ENCODE measurements at places on chromosomes 7 and 10.

DNA sequence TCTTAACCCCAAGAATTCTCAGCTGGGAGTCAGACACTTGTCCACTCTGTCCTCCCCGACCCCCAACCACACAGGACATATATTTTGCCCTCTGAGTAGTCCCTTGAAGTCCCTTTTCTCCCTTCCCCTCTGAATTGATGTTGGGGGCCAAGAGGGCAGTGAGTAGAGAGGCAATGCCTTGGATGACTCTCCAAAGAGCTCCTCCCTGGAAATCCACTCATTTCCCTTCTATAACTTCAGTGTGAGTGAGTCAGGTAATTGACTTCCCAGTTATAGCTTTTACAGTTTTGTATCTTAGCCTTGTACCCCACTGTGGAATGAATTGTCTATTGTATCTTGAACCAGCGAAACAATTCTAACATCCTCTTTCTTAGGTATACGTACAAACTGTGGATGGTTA lies 9.2 kb upstream of the ODAD2 start:
- DNase-seq: no peak

GRCh38 chr10:119344381-119344780 lies 137.0 kb downstream of the GRK5 start:
- no peak for DNase-seq

- DNase-seq: no peak
Observed at GRCh38 chr7:135194494-135195095, 16.7 kb downstream of the WDR91 start.

GRCh38 chr10:93775356-93775755 lies 17.6 kb downstream of the LGI1 start:
- no peak for DNase-seq

GRCh38 chr7:39525926-39526325 lies 40.3 kb upstream of the YAE1 start:
- no peak for DNase-seq

DNA sequence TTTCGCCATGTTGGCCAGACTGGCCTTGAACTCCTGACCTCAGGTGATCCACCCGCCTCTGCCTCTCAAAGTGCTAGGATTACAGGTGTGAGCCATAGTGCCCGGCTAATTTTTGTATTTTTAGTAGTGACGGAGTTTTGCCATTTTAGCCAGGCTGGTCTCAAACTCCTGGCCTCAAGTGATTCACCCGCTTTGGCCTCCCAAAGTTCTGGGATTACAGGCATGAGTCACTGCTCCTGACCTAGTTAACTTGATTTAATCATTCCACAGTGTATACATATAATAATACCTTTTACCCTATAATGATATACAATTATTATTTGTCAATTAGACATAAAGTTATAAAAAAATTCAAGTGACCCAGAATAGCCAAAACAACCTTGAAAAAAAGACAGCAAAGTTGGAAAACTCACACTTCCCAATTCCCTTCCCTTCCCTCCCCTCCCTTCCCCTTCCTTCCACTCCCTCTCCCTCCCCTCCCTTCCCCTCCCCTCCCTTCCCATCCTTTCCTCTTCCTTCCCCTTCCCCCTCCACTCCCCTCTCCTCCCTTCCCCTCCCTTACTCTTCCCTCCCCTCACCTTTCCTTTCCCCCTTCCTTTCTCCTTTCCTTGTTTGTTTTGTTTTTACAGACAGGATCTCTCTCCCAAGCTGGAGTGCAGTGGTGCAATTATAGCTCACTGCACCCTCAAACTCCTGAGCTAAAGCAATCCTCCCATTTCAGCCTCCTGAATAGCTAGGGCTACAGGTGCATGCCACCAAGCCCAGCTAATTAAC lies 14.8 kb upstream of the ZMIZ2 start:
- no peak for DNase-seq

GRCh38 chr10:44857363-44858016 lies 53.6 kb upstream of the TMEM72 start:
- no peak for DNase-seq

- no peak for DNase-seq
Observed at GRCh38 chr7:12757443-12757842, 70.0 kb downstream of the ARL4A start.

GRCh38 chr10:118844731-118845521 lies 90.2 kb upstream of the CACUL1 start:
- DNase-seq: no peak
